ENCODE measurements at places on chromosomes 16 and 17. TPM values are rescaled to one million over a fixed set of nuclear protein-coding genes. Genes with fewer than 3 reads are reported as not detected.

KRT26 gene
- total RNA-seq = not detected

MEOX1 gene
- total RNA-seq = not detected

DNAAF8 gene
- total RNA-seq = 0.42 TPM

OSBPL7 gene
- total RNA-seq = 13.2 TPM

ERN2 gene
- not detected for total RNA-seq

NACA2 gene
- total RNA-seq = not detected

DHRS7C gene
- not detected for total RNA-seq

DDX5 gene
- 393 TPM for total RNA-seq

SMPD3 gene
- not detected for total RNA-seq

CAMTA2 gene
- total RNA-seq = 4.5 TPM

OR1F1 gene
- total RNA-seq = 0.13 TPM

NPIPA7 gene
- total RNA-seq = 0.78 TPM

TPSG1 gene
- not detected for total RNA-seq

ACSM3 gene
- 14.0 TPM for total RNA-seq

TMC8 gene
- under 0.01 TPM for total RNA-seq

ANKRD40CL gene
- total RNA-seq = not detected
